ENCODE measurements at places on chromosomes 3 and 15.

DNA sequence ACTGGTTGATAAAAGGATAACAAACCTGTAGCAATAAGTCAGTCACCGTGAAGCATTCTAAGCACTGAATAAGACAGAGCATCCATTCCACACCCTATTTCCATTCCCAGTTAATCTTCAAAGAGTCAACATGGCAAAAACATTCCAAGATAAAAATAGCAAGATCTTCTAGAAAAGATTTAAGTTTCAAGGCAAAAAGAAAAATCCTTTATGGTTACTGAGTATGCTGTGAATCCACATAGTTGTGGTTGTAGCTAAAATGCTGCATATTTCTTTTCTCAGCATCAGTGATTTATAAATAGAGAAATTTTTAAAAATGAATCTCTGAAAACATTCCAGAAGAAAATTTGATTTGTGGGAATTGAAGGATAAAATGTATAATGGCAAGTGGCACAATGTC, 21.1 kb downstream of the GAP43 start:
- no peak for DNase-seq

GRCh38 chr3:184596886-184597575, 35.4 kb downstream of the EPHB3 start:
- no peak for DNase-seq

- DNase-seq, result no peak
These were observed 18.5 kb downstream of the ITPR1 start for GRCh38 chr3:4511491-4512262.

- no peak for DNase-seq
These were observed 544.7 kb downstream of the MECOM start for GRCh38 chr3:169118666-169119370.

- DNase-seq, result no peak
These were observed 208.9 kb upstream of the TPM1 start for GRCh38 chr15:62833646-62834045.

- DNase-seq, result no peak
These were observed 279.7 kb upstream of the GOLGA6L4 start for GRCh38 chr15:83955806-83956265.

DNA sequence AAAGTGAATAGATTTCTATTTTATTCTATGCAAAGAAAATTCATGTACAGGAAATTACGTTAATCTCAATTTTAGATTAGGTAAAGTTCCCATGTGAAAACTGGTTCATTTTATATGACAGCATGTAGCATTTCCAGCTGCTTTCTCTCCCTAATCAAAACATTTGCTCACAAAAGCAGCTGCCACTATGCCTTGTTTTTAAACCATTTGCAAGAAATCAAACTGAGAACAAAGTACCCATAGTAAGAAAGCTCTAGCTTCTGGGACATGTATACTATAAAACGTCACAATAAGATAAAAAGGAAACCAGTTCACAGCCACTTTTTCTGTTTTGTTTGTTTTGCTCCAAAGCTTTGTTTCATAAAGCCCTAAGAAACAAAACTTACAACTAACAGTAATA, 5.0 kb upstream of the CRYBG3 start:
- DNase-seq, result no peak

- DNase-seq, result no peak
These were observed 133.1 kb upstream of the CBLB start for GRCh38 chr3:106001923-106002322.

GRCh38 chr3:31226346-31226745, 306.4 kb upstream of the STT3B start:
- no peak for DNase-seq

GRCh38 chr3:140316466-140316865, 361.4 kb upstream of the TRIM42 start:
- DNase-seq, result peak; percentile 80

DNA sequence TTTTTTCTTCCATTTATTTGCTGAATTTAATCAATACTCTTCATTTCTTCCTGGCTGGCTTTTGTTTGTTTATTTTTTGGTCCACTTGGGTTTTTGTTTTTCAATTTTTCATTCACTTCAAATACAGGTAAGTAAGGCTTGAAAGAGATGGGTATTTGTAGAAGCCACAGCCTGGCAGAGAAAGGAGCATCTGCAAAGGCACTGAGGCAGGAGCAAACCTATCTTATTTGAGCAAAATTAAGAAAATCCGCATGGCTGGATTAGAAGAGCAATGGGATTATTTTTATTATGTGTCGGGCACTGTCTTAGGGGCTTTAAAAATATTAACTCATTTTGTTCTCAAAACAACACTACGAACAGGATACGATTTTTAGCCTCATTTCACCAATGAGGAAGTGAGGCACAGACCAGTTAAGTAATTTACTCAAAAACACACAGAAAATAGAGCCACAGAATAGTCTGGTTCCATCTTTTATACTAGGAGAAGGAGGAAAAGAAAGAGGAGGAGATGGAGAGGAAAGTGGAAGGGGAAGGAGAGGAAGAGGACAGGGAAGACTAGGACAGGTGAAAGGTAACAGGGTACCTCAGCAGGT, 35.1 kb upstream of the CCDC80 start:
- DNase-seq, result no peak

- no peak for DNase-seq
These were observed 209.6 kb upstream of the PLSCR5 start for GRCh38 chr3:146814601-146815315.

GRCh38 chr3:151113343-151113742, 27.9 kb downstream of the MED12L start:
- no peak for DNase-seq

GRCh38 chr15:30990446-30991254, 778 bp downstream of the MTMR10 start:
- peak; percentile 19 for DNase-seq

DNA sequence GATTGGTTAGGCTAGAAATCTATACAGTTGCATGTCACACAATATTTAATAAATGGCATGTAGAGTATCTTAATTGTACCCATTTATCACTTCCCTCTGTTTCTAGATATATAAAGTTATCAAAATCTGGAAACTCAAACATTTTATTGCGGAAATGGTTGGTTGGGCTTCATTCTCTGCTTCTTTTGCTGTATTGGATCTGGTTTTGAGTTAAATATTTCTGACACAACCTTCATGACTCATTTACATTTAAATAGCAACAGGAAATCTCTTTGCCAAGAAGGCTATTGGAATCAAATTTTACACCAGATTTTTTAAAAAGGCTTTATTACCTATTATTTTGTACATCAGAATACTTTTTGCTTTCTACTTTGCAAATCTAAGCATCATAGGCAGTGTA, 153.8 kb downstream of the EBLN2 start:
- DNase-seq, result no peak

GRCh38 chr15:38263996-38264395, 11.4 kb downstream of the SPRED1 start:
- DNase-seq, result no peak

DNA sequence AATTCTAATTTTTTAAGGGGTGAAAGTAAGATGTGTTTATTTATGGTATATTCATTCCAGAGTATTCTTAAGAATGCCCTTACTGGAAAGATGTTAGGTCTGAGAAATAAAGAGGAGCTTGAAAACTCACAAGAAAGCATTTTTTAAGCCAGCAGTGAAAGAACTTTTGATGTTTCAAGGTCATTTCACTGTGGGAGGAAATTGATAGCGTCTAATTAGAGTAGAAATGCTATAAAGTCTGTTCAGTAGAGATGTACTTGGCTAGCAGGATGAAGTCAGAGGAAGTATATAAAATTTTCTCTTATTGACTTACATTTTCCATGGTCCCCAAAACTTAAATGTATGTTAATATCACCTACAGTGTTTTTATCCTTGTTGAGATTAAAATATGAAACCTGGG, 354.6 kb downstream of the CNTN6 start:
- DNase-seq, result no peak

DNA sequence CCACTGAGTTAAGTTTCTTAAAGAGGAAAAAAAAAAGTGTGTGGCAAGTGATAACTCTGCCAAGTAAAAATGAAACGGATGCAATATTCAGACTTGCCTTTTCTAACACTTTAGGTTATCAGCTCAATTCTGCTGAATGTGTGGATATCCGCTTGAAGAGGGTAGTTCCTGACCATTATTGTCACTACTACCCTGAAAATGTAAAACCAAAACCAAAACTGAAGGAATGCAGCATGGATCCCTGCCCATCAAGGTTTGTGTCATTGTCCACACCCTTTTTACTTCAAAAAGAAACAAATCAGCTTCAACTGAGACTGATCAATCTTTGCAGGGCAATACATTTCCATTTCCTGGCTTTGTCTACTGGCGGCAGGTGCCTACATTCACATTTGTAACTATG, 236.1 kb downstream of the ADAMTSL3 start:
- DNase-seq, result no peak

- DNase-seq, result no peak
These were observed 15.5 kb downstream of the ANO10 start for GRCh38 chr3:43606284-43606683.

GRCh38 chr3:98525494-98525893, 2.8 kb upstream of the CLDND1 start:
- no peak for DNase-seq

DNA sequence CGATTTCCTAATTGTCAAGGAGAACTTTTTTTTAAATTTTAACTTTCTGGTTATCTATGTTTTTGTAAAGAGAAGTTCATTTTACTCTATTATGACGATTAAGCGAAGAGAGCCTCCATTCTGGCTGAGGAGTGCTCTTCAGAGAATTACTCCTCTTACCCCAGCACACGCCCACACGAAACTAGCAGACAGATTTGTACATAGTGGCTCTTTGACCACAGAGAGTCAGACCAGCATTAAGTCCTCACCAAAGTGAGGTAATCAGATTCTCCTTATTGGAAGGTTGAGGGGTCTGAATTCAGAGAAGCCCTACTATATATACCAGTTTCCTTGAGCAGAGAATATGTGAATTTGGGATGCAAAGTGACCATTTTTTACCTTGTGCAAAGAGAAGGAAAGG, 204.8 kb upstream of the TSC22D2 start:
- no peak for DNase-seq

GRCh38 chr15:81024936-81025335, 24.2 kb downstream of the TLNRD1 start:
- no peak for DNase-seq

DNA sequence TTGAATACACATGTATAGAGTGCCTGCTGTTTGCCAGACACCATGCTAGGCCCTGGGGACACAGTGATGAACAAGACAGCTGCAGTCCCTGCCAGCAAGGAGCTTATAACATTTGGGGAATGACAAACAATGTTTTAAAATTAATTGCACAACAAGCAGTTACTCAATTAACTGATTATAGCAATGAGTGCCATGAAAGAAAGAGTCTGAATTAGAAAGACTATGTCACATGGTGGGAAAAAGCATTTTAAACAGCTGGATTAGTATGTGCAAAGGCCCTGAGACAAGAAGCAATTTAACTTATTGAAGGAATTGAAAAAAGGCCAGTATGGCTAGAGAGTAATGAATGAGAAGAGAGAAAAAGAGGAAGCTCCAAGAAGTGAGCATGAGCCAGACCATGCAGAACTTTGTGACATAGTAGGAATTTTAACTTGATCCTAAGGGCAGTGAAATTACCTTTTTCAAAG, 64.5 kb upstream of the PLXNA1 start:
- DNase-seq, result no peak

GRCh38 chr3:107848351-107848915, 242.4 kb downstream of the CD47 start:
- peak; percentile 93 for DNase-seq

- DNase-seq, result no peak
These were observed 46.1 kb downstream of the ABI3BP start for GRCh38 chr3:100947119-100947518.

DNA sequence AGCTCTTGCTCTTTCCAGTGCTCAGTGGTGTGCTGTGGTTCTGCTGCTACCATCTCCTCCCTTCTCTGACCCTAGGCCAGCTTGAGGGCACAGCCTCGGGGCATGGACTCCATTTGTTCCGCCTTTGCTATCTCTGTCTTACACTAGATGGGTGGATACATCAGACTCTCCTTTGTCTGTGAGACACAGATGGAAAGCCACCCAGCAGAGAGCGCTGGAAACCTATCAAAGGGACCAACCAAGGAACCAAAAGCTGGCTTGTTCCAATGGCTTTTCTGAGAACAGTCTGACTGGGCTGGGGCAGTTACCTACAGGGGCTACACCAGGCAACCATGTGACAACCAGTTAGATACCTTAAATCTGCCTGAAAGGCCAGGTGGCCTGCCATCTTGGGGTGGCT, 63.8 kb downstream of the NPTN start:
- no peak for DNase-seq

DNA sequence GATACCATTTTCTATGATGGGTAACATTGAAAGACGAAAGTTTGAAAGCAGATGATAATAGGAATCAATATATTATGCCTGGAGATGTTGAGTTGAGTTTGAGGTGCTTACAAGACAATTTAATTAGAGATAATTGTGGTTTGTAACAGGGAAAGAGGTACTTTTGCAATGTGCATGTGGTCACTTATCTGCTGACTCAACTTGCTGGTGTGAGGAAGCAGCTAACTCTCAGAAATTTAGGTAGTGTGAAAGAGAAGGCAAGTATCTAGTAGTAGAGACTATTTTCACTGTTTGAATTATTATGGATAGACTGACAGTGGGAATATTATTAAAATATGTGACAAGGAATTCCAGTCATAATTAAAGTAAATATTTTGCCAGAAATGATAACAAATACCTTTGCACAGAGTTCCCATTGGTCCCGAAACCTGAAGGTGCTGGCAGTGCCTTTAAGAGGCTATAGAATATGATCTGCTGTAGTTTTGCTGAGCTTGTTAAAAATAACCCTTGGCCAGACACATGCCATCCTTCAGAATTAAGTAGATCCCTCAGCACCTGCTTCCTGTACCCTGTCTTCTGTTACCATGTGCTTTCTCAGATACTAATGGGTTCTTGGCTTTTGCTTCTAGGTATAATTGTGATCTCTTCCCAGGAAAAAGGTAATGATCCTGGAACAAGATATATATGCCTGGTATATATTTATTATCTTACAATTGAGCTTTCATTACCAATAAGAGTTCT, 315.9 kb downstream of the BCHE start:
- no peak for DNase-seq

- no peak for DNase-seq
These were observed 445.5 kb upstream of the TBL1XR1 start for GRCh38 chr3:177642804-177643125.

DNA sequence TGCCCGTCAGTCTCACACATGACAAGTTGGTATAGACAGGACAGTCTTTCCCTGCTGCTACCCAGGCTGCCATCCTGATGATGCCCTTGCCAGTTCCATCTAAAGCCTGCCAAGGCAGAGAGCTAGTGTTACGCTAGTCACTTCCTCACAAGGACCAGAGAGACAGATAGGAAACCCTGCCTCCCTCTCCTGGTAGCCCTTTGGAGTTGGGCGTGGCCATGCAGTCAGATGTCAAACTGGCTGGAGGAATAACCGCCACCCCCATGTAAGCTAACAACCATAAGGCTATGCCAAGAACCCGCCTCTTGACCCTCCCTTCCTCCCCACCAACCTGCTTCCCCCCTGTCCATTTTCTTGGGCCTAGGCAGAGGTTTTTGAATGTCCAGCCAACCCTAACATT, 2.8 kb downstream of the TMEM115 start:
- DNase-seq, result no peak

DNA sequence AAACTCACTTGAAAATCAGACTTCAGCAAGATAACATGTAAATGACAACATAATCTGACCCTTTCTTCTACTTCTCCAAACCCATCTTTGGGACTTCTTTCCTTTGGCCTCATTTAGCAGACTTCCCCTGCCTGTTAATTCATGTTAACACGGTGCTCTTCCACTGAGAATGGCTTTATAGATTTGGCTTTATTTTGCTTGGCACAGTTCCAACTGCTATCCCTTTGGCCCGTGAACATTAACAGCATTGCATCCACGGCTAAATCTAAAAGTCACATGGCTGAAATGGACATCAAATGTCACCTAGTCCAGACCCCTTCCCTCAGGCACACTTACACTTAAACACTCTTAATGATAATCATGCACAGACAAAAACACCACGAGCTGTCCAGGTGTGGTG, 3.8 kb downstream of the ZMAT3 start:
- DNase-seq, result peak; percentile 21
